RPMI8226 (cell line): ENCODE measurements at places on chromosomes 7 and 10.

DNA sequence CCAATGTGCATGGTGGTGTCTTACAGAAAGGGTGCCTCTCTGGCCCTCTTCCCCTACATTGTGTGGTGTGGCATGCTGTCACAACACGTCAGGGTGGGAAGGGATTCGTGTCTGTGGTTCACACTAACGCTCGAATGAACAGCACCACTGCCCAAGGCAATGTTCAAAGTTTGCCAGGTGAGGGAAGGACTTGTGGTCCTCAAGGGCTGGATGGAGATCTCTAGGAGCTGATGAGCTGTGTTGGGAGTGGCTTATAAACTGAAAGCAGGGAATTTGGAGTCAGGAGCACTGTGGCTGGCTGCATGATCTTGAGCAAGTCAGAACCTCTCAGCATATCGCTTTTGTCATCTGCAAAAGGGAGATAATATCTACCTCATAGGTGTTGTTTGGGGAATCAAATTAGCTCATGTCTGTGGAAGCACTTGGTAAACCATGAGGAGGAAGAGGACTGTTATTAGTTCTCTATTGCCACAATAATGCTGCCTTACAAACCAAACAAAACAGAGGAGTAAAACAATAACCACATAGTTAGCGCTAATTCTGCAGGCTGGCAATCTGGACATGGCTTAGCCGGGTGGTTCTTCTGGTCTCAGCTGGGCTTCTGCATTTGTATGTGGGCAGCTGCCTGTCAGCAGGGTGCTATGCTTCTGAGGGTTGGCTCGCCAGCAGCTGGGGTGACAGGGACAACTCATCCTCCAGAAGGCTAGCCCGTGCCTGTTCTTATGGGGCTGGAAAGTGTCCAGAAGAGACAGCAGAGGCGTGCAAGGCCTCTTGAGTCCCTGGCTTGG, 22.9 kb upstream of the C10orf105 start:
- no peak for DNase-seq

- no peak for DNase-seq
Measured at GRCh38 chr7:156107957-156108356, 295.7 kb upstream of the SHH start.

GRCh38 chr10:132946311-132946710, 3.9 kb upstream of the CFAP46 start:
- DNase-seq = no peak

GRCh38 chr7:31067491-31067890, 15.4 kb downstream of the ADCYAP1R1 start:
- no peak for DNase-seq

- DNase-seq = peak; percentile 47
Measured at GRCh38 chr10:131082991-131083481, 228.5 kb downstream of the TCERG1L start.

DNA sequence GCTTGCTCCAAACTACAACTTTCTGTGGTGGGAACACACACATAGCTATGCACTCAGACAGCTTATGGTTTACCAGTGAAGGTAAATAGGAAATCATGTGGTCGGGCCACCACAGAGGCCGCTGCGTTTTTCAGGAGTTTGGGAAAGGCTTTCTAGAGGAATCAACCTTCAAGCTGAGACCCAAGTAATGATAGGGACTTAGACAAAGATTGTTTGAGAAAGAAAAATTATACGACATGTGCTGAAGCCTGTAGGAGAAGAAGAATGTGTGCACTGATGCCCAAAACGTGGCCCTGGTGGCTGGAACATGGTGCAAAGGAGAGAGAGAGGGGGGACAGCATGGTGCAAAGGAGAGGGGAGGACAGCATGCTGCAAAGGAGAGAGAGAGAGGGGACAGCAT, 61.2 kb upstream of the VIPR2 start:
- DNase-seq = no peak

- DNase-seq = no peak
Measured at GRCh38 chr10:131653554-131654470, 247.0 kb upstream of the PPP2R2D start.

DNA sequence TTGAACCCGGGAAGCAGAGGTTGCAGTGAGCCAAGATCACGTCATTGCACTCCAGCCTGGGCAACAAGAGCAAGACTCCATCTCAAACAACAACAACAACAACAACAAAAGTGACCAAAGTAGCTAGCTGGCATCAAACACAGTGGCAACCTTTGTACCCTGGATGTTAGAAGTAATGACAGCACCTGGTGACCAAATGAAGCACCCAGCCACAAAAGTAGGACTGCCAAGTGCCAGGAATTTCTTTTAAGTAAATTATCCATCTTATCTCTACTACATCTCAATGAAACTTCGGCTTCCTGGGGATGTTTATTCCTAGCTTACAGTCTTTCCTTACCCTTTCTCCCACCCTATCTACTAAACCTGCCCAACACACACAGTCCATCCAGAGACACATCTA, 18.8 kb downstream of the SRPK2 start:
- no peak for DNase-seq

GRCh38 chr10:84943541-84943940, 615.2 kb downstream of the CCSER2 start:
- DNase-seq = no peak
